NCI-H748 treated with DMSO at 0.1 percent for 48 hours (cell line): ENCODE measurements at places on chromosomes 12 and 14.

DNA sequence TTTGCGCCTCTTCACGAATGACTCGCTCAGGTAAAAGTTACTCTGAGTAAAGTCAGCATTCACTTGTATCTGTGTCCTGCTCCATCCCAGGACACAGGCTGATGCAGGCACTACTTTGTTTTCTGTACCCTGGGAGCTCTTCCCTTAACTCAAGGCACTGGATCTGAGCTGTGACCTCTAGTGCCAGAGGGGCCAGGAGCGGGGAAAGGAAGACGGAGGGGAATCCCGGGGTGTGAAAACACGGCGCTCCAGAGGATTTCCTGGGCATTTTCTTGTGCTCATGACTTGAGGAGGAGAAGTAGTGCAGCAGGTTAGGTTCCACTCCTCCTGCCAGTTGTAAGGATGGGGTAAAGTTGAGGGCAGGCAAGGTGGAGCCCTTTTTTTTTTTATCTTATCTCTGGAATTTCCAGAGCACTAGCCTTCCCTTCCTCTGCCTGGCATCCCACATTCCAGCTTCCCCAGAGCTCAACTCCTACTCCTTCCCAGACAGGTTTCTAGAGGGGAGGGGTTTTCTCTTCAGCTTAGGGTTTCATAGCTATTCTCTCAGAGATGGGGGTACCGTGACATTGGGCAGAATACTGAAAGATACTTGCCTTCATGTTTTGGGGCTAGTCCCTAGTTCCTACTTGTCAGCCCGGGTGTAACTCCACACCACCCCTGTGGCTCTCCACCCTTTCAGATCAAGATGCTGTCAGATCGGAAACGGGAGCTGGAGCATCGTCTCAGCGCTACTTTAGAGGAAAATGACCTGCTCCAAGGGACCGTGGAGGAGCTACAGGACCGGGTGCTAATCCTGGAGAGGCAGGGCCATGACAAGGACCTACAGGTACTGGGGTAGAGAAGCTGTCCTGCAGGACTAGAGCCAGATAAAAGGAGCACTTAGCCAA, 52.3 kb downstream of the RAB35 start:
- DNase-seq, result no peak

DNA sequence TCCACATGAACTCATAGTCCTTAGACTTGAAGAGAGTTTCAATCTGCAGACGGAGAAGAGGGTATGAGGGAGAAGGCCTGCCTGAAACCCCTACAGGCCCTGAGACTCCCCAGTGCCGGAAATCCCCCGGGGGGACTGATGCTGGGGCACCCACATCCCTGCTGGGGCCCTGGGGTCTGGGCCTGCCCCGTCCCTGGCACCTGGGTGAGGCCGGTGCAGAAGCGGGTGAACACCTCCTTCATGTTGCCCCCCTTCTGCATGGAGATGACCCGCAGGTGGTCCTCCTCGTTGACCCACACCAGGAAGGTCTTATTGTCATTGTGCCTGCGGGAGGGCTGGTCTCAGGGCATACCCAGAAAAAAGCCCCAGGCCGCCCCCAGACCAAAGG, 2.4 kb downstream of the CKB start:
- no peak for DNase-seq

- DNase-seq, result no peak
Measured at GRCh38 chr12:67716817-67717216, 68.3 kb downstream of the DYRK2 start.

- DNase-seq, result no peak
Measured at GRCh38 chr12:44628180-44628579, 247.9 kb downstream of the NELL2 start.

DNA sequence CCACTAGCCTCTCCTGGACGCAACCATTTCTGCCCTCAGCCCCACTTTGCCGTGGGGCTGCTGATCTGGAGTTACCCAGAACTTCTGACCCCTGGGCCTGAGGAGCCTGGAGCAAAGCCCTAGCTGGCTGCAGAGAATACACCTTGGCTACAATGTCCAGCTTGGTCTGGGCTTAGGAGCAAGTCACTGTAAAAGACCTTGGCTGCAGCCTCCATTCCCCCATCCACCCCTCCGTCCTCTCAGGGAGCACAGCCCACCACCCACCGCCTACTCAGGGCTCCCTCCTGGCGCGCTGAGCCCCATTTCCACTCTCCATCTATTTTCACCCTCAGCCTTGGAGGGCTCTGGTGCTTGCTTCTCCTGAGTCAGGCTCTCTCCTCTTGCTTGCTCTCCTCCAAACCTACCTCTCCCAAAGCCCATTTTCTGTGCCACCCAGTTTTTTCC, 42.9 kb downstream of the ERH start:
- DNase-seq, result no peak
